ENCODE measurements at places on chromosomes 7 and 10.

- DNase-seq, result no peak
These were observed 19.7 kb downstream of the PDGFA start for GRCh38 chr7:499853-500485.

GRCh38 chr7:155106356-155106755 lies 36.2 kb downstream of the HTR5A start:
- DNase-seq, result no peak

DNA sequence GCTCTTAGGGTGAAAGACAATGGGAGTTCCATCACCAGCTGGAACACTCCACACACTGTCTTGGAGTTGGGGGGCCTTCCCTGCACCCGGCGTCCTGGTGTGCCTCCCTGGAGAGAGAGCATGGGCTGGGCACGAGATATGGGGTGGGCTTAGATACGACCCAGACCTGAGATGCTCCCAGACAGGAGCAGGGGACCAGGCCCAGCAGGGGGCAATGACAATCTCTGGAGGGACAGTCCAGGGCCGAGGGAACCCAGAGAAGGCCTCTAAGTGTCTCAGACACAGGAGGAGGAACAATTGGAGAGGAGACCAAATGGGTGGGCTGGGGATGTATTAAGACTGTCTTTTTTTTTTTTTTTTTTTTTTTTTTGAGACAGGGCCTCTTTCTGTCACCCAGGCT lies 40.0 kb downstream of the MYL10 start:
- peak; percentile 21 for DNase-seq

- DNase-seq, result no peak
These were observed 196.7 kb upstream of the MKI67 start for GRCh38 chr10:128322950-128323349.

DNA sequence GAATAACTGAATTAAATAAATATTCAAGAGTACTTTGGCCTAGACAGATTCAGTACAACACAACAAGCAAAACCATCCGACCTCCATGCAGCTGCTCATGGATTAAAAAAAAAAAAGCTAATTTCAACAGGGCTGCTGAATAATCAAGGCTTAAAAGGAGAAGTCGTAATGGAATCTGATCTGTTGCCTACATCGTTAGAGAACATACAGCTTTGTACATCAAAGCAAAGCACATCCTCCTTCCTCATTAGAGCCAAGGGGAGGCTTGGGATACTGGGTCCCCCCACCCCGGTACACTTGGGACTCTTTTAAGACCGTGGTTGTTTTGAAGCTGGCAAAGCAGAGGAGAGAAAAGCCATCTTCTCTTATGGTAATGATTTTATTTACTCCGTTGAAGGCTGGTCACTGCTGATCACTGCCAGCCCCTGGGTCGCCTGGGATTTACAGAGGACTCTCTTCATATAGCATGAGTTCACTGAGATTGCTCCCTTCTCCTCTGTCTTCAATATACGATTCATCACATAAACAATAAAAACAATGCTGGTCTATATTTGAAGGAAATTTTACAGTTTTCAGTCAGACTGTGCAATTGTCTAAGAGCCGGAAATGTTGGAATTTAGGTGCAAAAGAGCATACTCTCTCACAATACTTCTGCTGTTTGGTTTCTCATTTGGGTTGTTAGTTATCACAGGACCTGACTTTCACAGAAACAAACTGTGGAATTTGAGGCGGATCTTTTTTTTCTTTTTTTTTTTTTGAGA lies 148.8 kb downstream of the FAM107B start:
- DNase-seq, result no peak

DNA sequence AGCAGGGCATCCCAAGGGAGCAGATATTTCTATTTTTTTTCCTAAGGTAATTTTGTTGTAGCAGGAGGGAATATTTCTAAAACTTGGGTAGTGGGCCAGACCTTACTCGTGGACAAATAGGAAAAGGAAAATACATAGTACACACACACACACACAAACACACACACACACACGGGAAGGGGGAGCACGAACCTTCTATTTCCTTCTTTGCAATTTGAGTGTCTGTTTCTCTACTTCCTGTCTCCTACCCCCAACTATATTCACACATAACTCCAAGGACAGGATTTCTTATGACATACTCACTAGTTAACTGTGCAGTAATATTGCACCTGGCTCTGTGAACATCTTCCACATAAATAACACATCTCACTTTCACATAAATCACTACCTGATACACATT lies 4.4 kb downstream of the LDB1 start:
- DNase-seq, result no peak
